Upper lobe of right lung (tissue), 1 donor: ENCODE measurements at places on chromosomes 1 and 21. TPM values are rescaled to one million over a fixed set of nuclear protein-coding genes. Genes with fewer than 3 reads are reported as not detected.

The OR14K1 gene
- not detected for total RNA-seq

DNA sequence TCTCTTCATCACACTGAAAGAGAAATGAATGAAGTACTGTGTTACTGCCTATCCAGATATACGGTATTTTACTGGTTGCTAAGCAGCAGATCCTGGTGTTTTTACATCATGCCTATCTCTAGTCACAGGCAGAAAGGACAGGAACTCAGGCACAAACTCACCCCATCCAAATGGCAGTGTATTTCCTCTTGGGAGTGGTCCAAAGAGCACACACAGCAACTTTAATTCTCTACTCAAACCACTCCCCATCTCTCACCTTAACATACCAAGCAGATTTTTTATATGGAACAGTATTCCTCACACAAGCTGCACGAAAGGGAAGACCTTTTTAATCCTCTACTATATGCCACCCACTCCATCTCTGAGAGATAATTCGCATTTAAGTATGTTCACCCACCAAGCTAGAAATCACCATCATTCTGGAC, 27.3 kb downstream of the EIF4G3 start:
- H3K4me1 ChIP-seq, result peaks cover 12% of the 10 kb centered on the region
- no peaks in the 10 kb centered on the region for H3K27me3 ChIP-seq
- H3K4me3 ChIP-seq, result no peak overlapping the region
- H3K27ac ChIP-seq, result peak overlapping the region; percentile 9

The TACSTD2 gene
- 112 TPM for total RNA-seq

DNA sequence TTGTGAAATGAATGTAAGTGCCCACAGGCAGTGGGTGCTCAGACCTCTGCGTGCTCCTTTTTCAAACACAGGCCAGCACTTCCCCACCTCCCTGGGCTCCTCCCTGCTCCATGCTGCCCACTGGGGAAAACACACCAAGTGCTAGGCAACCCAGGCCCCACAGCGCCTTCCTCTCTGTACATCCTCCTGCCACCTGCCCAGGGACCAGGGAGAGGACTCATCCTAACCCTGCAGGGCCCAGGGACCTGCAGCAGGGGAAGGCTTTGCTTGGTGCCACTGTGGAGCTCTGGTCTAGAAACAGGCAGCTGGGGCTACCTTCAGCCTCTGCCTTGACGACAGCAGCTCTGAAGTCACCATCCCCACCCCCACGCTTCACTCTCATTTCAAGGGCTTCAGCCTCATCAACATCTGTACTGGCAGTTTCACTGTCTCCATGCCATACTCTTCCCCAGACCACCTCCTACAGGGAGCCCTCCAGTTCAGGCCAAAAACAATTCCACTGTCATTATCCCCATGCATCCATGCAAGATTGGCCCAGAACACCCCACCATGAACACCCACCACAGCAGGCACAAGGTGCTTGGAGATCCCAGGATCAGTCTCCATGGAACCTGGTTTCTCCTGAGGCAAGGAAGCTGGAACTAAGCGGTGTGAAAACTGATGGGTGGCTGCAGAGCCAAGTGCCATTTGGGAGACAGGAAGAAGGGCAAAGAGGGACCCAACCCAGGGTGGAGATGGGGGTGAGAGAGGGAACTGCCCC, 1.1 kb downstream of the IGSF8 start:
- H3K27ac ChIP-seq, result peak overlapping the region; percentile 80
- peaks cover 20% of the 10 kb centered on the region for H3K36me3 ChIP-seq
- peak; percentile 60 for DNase-seq
- H3K27me3 ChIP-seq, result no peaks in the 10 kb centered on the region

DNA sequence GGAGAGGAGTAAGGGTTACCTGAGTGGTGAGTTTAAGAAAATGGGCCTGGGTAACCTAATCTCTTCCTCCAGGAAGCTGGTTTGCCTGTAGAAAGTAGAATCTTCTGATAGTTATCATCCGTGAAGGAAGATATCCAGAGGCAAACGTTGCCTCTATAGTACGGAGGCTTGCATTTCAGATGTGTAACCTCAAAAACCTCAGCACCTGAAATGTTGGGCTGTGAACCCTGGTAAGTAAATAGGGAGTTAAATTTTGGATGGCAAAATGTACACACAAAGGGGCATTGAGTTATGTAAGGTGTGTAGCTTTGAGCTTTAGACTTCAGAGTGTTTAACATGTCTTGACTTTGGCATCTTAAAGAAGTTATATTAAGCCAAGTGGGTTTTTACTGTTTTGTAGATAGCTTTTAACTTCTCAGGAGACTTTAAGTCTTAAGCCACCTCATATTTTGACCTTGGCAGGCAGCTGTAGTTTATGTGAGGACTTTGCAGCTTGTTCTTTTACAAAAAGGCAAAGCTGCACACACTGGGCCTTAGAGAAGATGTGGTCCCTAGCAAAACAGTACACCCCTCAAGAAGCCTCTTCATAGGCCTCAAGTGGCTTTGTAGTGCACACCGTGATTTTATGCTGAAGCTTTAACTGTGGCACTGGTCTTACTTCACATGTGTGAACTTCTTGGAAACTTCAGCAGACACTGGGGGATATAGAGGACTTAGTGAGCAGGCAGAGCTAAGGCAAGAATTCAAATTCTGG, 83.4 kb downstream of the SNRPE start:
- DNase-seq, result no peak
- H3K4me1 ChIP-seq, result no peaks in the 10 kb centered on the region
- no peak overlapping the region for H3K27ac ChIP-seq
- no peaks in the 10 kb centered on the region for H3K27me3 ChIP-seq

DNA sequence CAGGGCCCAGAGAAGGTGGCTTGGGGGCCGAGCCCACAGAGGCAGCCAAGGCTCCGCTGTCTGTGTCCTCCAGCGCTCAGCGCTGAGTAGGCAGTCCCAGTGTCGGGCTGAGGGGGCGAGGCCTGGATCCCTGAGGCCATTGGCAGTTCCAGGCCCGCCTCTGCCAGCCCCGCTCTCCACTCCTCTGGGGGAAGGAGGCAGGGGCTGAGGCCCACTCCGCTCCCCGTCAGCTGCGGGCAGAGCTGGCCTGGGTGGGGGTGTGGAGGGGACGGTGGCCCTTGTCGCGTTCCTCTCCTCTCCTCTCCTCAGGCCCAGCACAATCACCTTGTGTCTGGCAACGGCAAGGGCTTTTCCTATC, 132.8 kb downstream of the CASZ1 start:
- no peaks in the 10 kb centered on the region for H3K27me3 ChIP-seq
- no peak for DNase-seq
- peaks cover 13% of the 10 kb centered on the region for H3K36me3 ChIP-seq
- H3K4me1 ChIP-seq, result peaks cover 55% of the 10 kb centered on the region
- H3K27ac ChIP-seq, result peak overlapping the region; percentile 72

DNA sequence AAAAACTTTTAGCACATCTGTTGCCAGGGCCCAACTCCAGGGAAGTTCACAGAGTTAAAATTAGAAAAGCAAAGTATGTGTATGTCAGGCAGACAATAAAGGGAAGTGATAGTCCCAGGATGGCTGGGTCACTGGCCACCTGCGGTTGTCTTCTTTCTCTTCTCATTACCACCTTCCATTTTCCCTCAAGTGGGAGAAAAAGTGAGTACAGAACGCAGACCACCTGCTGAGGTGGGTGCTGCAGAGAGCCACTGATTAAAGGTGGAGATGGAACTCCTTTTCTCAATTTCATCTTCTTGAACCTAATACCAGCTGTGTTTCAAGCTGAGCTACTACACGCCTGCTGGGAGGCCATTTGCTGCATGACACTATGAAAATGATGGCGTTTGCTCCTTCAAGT, 88.8 kb upstream of the PDE4B start:
- H3K4me1 ChIP-seq, result no peaks in the 10 kb centered on the region
- H3K4me3 ChIP-seq, result no peak overlapping the region
- no peak overlapping the region for H3K27ac ChIP-seq
- no peaks in the 10 kb centered on the region for H3K27me3 ChIP-seq
- no peaks in the 10 kb centered on the region for H3K36me3 ChIP-seq

- no peaks in the 10 kb centered on the region for H3K4me1 ChIP-seq
- H3K27me3 ChIP-seq, result no peaks in the 10 kb centered on the region
- H3K4me3 ChIP-seq, result no peak overlapping the region
- no peaks in the 10 kb centered on the region for H3K36me3 ChIP-seq
Measured at GRCh38 chr1:241658081-241658793, 6.2 kb downstream of the WDR64 start.
